ENCODE measurements at places on chromosomes 1 and 21.

DNA sequence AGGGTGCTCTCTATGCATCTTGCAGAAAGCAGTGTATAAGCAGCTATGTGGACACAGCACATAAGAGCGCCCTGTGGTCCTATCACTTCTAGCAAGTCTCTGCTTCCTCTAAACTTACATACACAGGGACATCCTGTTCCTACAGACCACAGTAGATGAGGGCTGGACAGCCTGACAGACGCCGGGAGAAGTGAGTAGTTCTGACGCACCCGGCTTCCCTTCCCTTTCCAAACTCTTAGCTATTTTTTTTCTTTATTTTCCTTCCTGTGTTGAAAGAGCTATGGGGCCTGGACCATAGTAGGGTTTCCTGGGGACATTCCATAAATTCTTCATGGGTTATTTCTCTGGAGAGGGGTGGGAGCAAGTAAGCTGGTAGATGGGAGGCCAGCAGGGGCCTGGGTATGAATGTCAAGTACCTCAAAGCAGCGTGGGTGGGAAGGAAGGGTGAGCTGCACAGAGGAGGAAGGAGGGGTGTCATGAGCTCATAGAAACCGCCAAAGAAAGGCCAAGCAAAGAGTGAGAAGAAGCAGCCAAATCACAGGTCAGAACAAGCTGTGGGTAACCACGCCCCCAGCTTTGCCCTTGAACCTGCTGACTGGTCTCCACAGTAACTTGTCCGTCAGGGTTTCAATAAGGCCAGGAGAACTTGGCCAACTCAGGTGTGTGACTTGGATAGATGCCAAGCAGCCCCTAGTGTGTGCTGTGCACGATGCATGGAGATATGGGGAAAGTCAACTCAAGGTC is 36.6 kb downstream of the PLXNA2 start:
- peak; percentile 50 for DNase-seq

- DNase-seq: no peak
Measured at GRCh38 chr1:167614851-167615250, 15.2 kb upstream of the RCSD1 start.

GRCh38 chr1:168261390-168261789 is 19.3 kb upstream of the TBX19 start:
- no peak for DNase-seq

DNA sequence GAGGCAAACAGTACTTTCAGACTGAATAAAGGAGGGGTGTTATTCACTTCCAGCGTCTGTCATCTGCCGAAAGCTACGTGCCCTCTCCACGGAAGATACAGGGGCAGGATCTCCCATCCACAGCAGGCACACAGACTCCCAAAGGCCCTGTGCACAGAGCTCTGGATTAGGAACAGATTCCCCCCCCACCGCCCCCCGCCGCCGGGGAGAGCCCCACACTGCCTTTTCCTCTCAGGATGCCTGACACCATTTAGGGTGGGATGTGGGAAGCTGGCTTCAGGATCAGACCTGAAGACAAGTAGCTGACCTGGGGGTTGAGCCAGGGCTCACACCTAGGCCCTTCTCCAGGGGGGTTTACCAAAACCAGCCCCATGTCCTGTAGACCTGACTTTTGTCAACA is 8.4 kb upstream of the TCP10L start:
- no peak for DNase-seq

- DNase-seq: no peak
Measured at GRCh38 chr1:177645491-177646190, 324.2 kb downstream of the SEC16B start.

DNA sequence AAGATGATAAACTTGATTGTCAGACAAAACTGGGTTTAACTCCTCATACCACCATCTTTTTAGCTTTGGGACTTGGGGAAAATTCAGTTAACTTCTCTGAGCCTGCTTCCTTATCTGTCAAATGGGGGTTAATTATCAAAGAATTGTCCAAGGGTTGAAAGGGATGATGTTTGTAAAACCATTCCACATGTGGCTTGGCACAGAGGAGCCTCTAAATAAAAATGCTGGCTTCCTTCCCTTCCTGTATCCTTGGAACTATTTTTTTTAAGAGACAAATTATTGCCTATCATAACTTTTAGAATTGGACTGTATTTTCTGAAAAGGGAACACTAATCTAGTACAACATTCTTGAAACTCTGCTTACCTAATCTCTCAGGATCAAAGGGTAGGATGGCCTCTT is 143.4 kb upstream of the USP24 start:
- DNase-seq: no peak

GRCh38 chr1:170303034-170303433 is 157.3 kb downstream of the NTMT2 start:
- DNase-seq: no peak

DNA sequence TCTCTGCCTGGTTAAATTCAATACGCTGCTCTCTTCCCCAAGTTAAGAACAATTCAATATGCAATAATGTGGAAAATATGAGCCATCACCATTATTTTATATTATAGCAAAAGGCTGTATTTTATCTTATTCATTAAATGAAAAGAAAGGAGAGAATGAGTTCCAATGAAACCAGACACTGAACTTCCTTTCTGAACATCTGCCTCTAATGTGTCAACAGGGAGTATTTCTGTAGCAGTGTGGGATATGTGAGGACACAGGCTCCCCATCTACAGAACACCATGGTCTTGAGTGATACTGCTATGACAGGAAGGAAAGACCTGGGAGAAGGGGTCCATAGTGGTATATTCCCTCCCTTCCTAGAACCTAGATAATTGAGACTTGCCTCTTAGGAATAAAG is 46.3 kb downstream of the CASQ2 start:
- no peak for DNase-seq

- no peak for DNase-seq
Measured at GRCh38 chr1:17920881-17921640, 165.9 kb downstream of the ACTL8 start.

Measured in NCI-H774 (cell line).